ENCODE measurements at places on chromosomes 2 and 18. TPM values are rescaled to one million over a fixed set of nuclear protein-coding genes. Genes with fewer than 3 reads are reported as not detected.
A peak's percentile ranks its signal among the peaks of the same experiment; 100 is the strongest.

DNA sequence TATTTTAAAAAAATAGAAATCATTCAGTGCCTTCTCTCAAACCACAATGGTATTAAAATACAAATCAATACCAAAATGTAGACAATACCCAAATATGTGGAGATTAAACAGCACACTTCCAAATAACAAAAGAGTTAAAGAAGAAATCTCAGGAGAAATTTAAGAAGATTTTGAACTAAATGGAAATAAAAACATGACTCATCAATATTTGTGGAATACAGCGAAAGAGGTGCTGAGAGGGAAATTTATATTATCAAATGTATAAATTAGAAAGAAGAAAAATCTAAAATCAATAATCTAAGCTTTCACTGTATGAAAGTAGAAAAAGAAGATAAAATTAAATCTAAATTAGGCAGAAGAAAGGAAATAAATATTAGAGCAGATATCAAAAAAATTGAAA, 233.1 kb downstream of the RPIA start:
- H3K27ac ChIP-seq = no peak overlapping the region
- no peak for DNase-seq
- H3K36me3 ChIP-seq = no peaks in the 10 kb centered on the region
- H3K4me3 ChIP-seq = no peak overlapping the region
- H3K4me1 ChIP-seq = no peaks in the 10 kb centered on the region

DNA sequence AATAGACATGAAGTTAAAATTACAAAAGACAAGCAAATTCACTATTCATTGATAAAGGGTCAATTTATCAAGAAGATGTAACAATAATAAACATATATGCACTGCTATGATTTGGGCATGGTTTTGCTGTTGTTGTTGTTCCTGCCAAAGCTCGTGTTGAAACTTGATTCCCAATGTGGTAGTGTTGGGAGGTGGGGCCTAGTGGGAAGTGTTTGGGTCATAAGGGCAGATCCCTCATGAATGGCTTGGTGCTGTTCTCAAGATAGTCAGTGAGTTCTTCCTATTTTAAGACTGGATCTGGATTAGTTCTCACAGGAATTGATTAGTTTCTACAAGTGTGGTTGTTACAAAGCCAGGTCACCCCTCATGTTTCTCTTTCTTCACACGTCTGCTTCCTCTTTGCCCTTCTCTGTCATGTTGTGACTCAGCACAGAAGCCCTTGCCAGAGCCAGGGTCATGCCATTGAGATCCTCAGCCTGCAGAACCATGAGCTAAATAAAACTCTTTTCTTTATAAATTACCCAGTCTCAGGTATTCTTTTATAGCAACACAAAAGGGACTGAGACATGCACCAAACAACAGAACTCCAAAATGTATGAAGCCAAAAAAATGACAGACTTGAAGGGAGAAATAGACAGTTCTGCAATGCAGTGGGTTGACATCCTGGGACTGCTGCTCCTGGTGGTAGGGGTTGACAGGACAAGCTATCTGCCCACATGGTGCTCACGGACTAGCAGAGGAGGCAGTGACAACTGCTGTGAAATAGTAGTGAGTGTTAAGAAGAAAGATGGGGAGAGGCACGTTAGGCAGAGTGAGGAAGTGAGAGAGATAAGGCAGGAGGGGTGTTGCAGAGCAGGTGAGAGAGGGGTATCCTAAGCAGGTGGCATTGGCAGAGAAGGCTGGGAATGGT, 18.6 kb upstream of the SKA1 start:
- no peak overlapping the region for H3K4me3 ChIP-seq
- H3K27ac ChIP-seq = no peak overlapping the region
- H3K27me3 ChIP-seq = peaks cover 40% of the 10 kb centered on the region
- no peak for DNase-seq

DNA sequence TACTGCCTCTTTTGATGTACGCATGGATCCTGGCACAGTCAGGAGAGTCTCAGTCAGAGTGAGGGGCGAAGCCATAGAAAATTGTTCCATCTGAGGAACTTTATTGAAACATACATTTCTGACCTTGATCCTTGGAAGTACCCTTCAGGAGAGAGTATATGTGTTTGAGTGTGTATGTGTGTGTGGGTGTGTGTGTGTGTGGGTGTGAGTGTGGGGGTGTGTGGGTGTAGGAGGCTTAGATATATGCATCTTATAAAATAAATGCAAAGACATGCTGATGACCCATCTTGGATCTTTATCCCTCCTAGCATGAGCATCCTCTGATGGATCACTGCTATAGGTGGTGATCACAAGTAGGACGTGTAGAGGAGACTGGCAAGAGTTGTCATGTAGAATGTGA, 93.5 kb downstream of the SETBP1 start:
- DNase-seq = no peak
- H3K4me1 ChIP-seq = no peaks in the 10 kb centered on the region
- no peaks in the 10 kb centered on the region for H3K27me3 ChIP-seq

GRCh38 chr2:138218397-138218796, 254.1 kb downstream of the HNMT start:
- no peaks in the 10 kb centered on the region for H3K36me3 ChIP-seq
- no peak for DNase-seq
- no peaks in the 10 kb centered on the region for H3K4me1 ChIP-seq
- H3K27me3 ChIP-seq = no peaks in the 10 kb centered on the region
- no peak overlapping the region for H3K27ac ChIP-seq
- H3K4me3 ChIP-seq = no peak overlapping the region

GRCh38 chr2:59204040-59204439, 962.9 kb upstream of the FANCL start:
- H3K27me3 ChIP-seq = peaks cover 2% of the 10 kb centered on the region
- H3K36me3 ChIP-seq = no peaks in the 10 kb centered on the region
- no peak overlapping the region for H3K4me3 ChIP-seq
- no peak for DNase-seq
- no peaks in the 10 kb centered on the region for H3K4me1 ChIP-seq
- no peak overlapping the region for H3K27ac ChIP-seq

DNA sequence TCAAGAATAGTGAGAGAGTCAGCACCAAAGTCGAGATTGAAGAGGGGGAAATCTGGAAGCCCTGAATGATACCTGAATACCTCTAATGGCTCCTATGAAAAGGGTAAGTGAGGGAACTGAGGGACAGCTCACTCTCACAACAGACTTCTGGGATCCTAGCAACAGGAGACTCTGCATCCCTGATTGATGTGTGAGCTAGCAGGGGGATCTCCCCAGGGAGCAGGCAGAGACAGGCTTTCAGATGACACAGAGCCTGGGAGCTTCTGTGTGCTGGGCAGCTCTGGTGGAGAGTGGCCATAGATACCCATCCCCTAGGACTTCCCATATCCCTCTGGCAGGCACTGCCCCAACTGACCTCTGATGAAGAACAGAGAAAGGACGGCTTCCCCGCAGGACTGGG, 206.2 kb downstream of the EXOC6B start:
- DNase-seq = peak; percentile 32
- no peaks in the 10 kb centered on the region for H3K4me1 ChIP-seq
- H3K27me3 ChIP-seq = no peaks in the 10 kb centered on the region
- no peak overlapping the region for H3K4me3 ChIP-seq
- H3K36me3 ChIP-seq = no peaks in the 10 kb centered on the region
- no peak overlapping the region for H3K27ac ChIP-seq

GRCh38 chr18:60060578-60060977, 160.8 kb downstream of the PMAIP1 start:
- H3K27me3 ChIP-seq = no peaks in the 10 kb centered on the region
- no peaks in the 10 kb centered on the region for H3K36me3 ChIP-seq
- H3K4me3 ChIP-seq = no peak overlapping the region
- H3K27ac ChIP-seq = no peak overlapping the region

DNA sequence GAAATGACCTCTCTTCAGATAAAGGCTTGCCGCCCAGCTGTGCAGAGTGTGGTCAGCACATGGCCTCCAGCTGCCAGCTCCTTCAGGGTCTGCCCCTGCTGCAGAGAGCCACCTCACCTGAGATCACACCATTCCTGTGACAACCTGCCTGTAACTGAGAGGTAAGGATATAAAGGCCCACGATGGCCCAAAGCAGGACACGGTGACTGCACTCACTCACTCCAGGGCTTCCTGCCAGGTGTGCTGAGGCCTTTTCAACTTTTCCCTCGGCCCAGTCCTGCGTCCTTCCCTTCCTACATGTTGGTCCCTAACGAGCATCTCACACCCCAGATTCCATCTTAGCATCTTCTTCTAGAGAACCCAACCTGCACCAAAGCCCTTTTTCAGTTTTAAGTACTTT, 36.2 kb downstream of the ANKRD44 start:
- DNase-seq = no peak
- no peaks in the 10 kb centered on the region for H3K27me3 ChIP-seq
- H3K4me3 ChIP-seq = no peak overlapping the region
- no peaks in the 10 kb centered on the region for H3K36me3 ChIP-seq
- peaks cover 3% of the 10 kb centered on the region for H3K4me1 ChIP-seq
- no peak overlapping the region for H3K27ac ChIP-seq

DNA sequence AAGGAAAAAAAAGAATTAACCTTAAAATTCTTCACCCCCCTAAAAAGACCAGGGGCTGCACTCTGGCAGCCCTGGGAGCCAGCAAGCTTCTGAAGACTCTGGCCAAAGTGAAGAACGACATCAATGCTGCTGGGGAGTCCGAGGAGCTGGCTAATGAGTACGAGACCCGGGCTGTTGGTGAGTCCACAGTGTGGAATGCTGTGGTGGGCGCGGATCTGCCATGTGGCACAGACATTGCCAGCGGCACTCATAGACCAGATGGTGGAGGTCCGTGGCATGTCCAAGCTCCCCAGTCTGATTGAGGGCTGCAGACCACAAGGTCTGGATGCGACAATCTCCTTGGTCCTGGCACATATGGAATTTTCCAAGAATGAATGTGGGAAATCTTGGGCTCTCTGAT, 47.4 kb downstream of the TRPM8 start:
- no peak overlapping the region for H3K27ac ChIP-seq
- no peaks in the 10 kb centered on the region for H3K4me1 ChIP-seq
- no peak for DNase-seq
- H3K4me3 ChIP-seq = no peak overlapping the region
- no peaks in the 10 kb centered on the region for H3K27me3 ChIP-seq

GRCh38 chr2:85302121-85302520, 25.7 kb downstream of the TGOLN2 start:
- peaks cover 3% of the 10 kb centered on the region for H3K4me1 ChIP-seq
- no peaks in the 10 kb centered on the region for H3K27me3 ChIP-seq
- H3K4me3 ChIP-seq = no peak overlapping the region
- H3K27ac ChIP-seq = no peak overlapping the region
- DNase-seq = no peak

Gene OTOS
- total RNA-seq = not detected

DNA sequence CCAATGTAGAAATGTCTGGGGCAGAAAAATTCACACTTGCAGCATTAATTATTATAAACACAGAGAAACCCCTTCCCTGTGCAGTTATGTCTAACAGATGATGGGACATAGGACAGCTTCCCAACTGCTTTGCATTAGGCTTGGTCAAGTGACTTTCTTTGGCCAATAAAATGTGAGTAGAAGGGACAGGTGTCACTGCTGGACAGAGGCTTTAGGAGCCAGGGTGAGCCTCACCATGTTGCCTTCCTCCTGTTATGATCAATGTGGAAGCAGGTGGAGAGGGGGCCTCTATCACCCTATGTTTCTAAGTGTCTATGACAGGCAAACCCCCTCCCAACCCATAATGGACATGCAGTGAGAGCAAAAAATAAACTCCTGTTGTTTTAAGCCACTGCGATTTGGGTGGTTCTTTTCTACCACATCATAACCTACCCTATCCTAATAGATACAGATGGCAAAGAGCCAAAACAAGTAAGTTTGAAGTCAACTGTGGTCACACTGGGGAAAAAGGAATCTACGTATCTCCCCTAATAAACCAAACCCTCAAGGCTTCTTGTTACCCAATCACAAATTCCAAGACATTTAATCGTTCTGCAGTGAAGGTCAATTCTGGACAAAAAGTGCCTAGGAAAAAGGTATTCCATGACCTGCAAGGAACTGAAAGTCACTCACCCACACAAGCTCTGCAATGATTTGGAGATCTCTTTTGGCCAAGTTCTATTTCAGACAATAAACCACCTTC, 28.6 kb upstream of the POU3F3 start:
- H3K36me3 ChIP-seq = no peaks in the 10 kb centered on the region
- DNase-seq = no peak
- no peaks in the 10 kb centered on the region for H3K4me1 ChIP-seq
- no peaks in the 10 kb centered on the region for H3K27me3 ChIP-seq
- no peak overlapping the region for H3K27ac ChIP-seq

GRCh38 chr2:19944205-19944845, 42.5 kb upstream of the TTC32 start:
- H3K4me1 ChIP-seq = no peaks in the 10 kb centered on the region
- H3K4me3 ChIP-seq = no peak overlapping the region
- H3K27me3 ChIP-seq = no peaks in the 10 kb centered on the region
- H3K27ac ChIP-seq = no peak overlapping the region

GRCh38 chr2:118665784-118666529, 181.5 kb downstream of the EN1 start:
- no peak overlapping the region for H3K27ac ChIP-seq
- H3K4me3 ChIP-seq = no peak overlapping the region
- no peaks in the 10 kb centered on the region for H3K36me3 ChIP-seq
- no peaks in the 10 kb centered on the region for H3K27me3 ChIP-seq

Gene MC2R
- total RNA-seq = not detected

Gene UGT1A7
- total RNA-seq = not detected

Gene ZNF521
- total RNA-seq = not detected

DNA sequence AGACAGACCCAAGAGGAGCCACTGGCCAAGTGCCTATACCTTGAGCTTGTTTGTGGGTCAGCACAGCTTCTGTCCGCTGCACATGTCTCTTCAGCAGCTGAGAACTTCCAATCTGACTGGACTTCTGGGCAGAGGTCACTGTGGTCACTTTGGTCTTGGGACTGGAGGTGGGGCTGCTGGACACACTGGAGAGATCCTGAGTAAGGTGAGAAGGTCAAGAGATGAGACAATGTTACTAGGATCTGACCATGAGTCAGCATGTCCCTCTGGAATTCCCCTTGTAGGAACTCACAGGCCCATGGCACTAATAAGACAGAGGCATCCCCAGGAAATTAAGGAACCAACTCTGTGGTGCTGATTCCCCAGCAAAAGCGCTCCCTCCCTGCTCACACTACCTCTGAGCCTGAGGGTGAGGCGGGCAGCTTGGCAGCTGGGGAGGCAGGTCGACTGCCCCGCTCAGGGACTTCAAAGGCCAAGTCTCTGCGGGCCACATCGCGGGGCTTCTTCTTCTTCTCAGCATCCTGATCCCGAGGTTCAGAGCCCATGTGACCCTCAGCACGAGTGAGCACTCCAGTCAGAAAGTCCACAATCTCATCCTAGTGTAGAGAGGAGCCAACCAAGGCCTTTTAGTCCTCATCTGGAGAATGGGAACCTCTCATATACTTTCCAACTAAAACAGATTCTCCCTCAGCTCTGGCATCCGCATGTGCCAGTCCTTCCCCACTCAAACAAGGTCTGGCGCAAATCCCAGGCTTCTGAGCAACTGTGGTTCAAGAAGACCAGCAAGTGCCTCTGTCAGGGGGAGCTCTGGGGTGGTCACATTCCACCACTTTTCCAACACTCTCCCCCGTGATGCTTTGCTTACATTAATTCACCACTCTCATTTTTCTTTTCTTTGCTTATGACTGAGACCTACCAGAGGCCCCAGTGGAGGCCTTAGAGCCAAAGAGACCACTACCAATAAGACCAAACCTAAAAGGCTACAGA, 29.4 kb downstream of the KANSL3 start:
- no peaks in the 10 kb centered on the region for H3K27me3 ChIP-seq
- H3K27ac ChIP-seq = peak overlapping the region; percentile 29
- H3K4me1 ChIP-seq = no peaks in the 10 kb centered on the region
- H3K4me3 ChIP-seq = no peak overlapping the region
- peaks cover 95% of the 10 kb centered on the region for H3K36me3 ChIP-seq
- no peak for DNase-seq

GRCh38 chr2:233413046-233413445, 58.8 kb downstream of the DGKD start:
- peaks cover 42% of the 10 kb centered on the region for H3K4me1 ChIP-seq
- peaks cover 28% of the 10 kb centered on the region for H3K36me3 ChIP-seq
- no peak for DNase-seq
- peak overlapping the region; percentile 66 for H3K27ac ChIP-seq

Measured in A673 (cell line).